ENCODE measurements at places on chromosomes 11 and 22.

GRCh38 chr22:35517769-35518530, 22.7 kb upstream of the RASD2 start:
- no peak for DNase-seq

GRCh38 chr22:46053563-46054090, 76.7 kb upstream of the WNT7B start:
- DNase-seq: no peak

GRCh38 chr11:7546324-7546791, 32.6 kb downstream of the PPFIBP2 start:
- DNase-seq: no peak

DNA sequence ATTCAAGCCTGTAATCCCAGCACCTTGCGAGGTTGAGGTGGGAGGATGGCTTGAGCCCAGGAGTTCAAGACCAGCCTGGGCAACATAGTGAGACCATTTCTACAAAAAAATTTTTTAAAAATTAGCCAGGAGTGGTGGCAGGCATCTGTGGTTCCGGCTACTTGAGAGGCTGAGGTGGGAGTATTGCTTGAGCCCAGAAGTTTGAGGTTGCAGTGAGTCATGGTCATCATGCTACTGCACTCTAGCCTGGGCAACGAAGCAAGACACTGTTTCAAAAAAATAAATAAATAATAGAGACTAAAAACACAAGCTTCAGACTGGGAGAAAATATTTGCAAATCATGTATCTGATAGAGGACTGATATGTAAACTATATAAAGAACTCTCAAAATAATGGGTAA, 33.2 kb downstream of the BTBD10 start:
- DNase-seq: no peak

DNA sequence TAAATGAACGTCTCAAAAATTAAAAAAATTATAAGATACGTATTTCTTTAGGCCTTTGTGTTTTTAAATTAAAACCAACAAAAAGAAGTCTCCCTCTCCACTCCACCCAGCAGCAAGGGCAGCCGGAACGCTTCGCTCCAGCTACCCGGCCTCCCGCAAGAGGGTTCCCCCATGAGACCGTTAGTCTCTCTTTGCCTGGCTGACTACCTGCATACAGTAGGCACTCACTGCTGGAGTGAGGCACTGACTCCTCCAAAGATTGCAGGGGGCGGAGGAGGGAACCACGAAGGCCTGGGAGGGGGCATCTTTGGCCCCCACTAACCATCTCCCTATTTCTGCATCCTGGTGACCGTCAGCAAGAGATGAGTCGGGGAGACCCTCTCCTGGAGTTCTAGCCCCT, 10.1 kb downstream of the CBX6 start:
- no peak for DNase-seq

DNA sequence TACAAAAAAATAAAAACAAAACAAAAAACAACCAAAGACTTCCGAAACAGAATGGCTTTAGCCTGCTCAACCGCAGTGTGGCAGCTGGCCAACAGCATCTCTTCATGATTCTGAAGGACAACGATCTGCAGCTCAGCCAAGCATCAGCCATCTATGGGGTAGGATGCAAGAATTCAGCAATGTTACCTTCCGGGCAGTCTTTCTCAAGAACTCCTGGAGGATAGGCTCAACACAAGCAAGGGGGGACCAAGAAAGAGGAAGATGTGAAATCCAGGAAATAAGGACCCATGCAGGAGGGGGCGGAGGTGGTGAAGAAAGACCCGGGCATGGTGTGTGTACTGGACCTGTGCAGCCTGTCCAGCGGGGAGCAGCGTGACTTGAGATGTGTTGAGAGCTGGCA, 3.5 kb upstream of the TSPO start:
- no peak for DNase-seq

DNA sequence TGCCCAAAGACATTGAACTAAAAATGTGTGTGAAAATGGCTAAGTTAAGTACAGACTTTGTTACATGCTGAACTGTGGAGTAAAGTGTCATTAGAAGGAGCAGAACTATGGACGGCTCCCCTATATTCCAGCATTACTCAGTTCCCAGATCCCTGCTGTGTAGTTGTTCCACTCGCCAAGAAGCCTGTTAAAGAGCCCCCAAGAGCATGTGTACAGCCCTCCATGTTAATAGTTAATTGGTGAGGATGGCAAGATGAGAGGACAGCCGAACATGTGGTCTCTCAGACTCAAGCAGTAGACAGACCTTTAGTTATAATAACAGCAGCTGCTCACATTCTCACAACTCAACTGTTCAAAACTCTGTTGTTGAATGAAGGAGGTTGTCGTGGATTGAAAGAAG, 127.4 kb downstream of the ELP4 start:
- peak; percentile 95 for DNase-seq

DNA sequence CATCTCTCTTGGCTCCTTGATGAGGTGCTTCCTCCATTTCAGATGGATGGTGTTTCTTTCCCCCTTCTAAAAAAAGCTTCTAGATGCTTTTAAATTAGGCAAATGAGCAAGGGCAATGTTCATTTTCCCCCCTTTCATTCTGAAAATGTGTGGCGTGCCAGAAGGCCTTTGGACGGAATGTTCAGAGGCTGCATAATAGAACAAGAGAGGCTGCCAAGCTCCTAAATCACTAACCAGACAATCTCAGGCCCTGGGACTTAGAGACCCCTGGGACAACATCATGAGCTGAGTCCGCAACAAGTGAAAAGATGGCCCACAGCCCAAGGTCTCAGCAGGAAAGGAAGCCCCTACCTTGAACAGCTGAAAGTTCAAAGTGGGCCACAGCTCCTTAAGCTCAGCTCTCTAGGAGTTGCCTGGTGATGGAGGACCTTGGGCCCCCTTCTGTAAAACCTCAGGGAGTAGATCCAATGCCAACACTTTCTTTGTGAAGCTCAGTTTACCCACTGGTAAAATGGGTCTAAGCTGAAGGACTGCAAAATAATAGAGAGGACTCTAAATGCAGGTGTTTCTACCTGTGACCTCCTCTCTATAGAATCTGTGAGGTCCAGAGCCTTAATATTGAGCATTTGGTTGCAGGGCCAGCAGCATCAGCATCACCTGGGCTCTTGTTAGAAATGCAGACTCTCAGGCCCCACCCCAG, 144.0 kb downstream of the FBXO7 start:
- DNase-seq: no peak

GRCh38 chr11:124717421-124717785, 22.3 kb upstream of the NRGN start:
- no peak for DNase-seq

- DNase-seq: no peak
These were observed 765 bp downstream of the ZFPL1 start for GRCh38 chr11:65084598-65085375.

DNA sequence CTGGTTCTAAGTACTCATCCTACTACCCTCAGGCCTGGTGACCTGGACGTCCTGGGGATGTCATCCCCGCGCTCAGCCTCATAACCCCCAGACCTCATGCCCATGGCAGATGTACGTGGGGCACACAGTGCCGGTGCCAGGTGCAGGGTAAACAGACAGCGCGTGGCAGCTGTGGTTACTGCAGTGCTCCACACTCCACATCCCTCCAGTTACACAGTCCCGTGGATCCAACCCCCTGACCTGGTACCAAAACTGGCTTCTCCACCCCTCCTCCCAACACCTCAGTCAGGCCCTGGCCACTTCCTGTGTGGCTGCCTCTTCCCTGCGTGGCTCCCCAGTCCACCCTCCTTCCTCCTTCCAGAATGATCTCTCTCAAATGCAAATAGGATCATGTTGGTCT, 95.2 kb downstream of the DSCAML1 start:
- no peak for DNase-seq

GRCh38 chr11:121141066-121141465, 40.0 kb downstream of the TECTA start:
- DNase-seq: no peak

GRCh38 chr22:50326956-50327710, at the start of gene DENND6B:
Gene DENND6B (minus strand): TSS chr22:50327012. CDS start chr22:50326988, 24 bp downstream.
- DNase-seq: no peak

DNA sequence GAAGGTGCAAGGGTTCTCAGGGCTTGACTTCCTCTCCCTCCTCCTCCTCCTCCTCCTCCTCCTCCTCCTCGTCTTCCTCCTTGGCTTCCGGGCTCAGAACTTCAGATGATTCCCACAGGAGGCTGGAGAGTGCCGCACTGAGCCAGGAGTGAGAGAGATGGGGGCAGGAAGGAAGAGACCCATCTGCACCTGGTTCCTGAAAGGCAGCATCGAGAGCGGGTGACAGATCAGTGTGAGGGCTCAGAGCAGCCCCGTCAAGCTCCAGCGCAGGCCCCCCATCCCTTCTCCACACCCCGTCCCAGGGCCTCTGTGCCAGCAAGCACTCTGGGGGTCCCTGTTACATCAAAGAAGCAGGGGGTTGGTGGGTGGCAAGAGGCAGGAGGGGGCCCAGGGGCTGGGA, 51.5 kb downstream of the ELFN2 start:
- no peak for DNase-seq
